ENCODE measurements at places on chromosomes 12 and 14.

DNA sequence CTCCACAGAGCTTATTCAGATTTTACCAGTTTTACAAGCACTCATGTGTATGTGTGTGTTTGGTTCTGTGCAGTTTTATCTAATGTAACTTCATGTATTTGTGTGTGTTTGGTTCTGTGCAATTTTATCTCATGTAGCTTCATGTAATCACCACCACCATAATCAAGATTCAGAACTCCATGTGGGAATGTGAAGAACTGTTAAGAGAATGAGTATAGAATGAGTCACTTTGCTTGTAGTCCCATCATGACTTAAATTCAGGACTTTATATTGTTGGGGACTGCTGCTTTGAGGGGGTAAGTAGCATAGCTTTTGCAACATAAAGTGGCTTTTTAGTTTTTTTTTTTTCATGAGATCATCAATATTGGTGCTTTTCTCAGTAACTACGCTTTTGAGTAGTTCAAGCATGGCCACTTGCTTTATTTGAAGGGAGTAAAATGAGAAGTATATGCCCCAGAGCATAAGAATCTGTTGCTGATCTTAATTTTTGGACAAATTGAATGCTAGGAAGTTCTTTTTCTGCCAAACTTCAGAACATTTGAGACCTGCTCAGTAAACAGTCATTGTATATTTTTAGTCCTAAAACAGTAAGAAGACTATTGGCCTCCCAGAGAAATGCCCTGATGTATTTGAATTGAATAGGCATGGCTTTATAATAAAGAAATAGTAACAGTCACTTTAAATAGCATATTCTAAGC is 28.8 kb downstream of the PROX2 start:
- no peak for DNase-seq

DNA sequence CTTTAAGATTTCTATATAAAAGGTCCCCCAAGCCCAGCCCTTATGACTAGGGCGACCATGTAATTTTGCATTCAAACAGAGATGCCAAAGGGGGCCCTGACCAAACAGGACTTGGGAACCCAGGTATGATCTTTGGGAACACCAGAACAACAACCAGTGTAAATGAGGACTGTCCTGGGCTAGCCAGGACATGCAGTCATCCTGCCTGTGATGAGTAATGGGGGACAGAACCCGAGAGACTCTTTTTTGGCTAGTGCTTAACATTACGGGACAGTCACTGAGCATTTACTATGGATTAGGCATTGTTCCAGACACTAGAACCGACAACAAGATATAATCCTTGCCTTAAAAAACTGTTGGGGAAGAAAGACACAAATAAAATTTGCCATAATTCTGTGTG is 337.3 kb downstream of the CACNA1C start:
- no peak for DNase-seq

DNA sequence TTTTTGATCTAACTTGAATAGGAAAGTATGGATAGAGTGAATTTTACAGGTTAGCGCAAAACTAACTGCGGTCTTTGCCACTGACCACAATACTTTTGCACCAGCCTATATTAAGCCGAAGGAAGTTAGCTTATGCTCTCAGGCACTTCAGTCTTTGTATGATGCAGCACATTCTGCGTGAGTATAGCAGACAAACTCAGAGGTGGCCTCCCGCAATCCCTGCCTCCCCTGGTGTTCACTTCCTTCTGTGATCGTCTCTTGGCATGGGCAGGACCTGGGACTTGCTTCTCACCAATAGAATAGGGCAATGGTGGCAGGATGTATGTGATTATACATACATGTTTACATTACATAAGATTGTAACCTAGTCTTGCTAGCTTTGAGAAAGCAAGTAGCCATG is 10.3 kb upstream of the SLC6A13 start:
- DNase-seq, result no peak

DNA sequence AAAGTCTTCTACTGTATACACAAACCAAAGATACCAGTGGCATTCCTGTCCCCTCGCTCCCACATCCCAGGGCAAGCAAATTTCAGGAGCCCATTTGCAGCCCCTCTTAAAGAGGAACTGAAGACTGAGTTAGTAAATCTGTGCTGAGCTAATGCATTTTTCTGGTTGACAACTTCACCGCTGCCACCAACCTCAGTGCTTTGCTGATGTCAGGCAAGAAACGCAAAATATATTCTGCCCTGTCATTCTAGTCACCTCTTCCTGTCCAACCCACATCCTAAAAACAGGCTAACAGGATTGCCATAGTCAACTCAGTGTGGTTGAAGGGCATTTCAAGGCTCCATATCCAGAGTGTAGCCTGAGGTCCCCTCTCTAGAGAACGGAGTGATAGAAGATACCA is 59.4 kb upstream of the FICD start:
- no peak for DNase-seq

GRCh38 chr12:63820427-63820826 is 24.1 kb upstream of the SRGAP1 start:
- DNase-seq, result no peak

- no peak for DNase-seq
These were observed 105.9 kb downstream of the RBM19 start for GRCh38 chr12:113860059-113860820.

GRCh38 chr12:1184402-1184801 is 193.4 kb downstream of the ERC1 start:
- no peak for DNase-seq

DNA sequence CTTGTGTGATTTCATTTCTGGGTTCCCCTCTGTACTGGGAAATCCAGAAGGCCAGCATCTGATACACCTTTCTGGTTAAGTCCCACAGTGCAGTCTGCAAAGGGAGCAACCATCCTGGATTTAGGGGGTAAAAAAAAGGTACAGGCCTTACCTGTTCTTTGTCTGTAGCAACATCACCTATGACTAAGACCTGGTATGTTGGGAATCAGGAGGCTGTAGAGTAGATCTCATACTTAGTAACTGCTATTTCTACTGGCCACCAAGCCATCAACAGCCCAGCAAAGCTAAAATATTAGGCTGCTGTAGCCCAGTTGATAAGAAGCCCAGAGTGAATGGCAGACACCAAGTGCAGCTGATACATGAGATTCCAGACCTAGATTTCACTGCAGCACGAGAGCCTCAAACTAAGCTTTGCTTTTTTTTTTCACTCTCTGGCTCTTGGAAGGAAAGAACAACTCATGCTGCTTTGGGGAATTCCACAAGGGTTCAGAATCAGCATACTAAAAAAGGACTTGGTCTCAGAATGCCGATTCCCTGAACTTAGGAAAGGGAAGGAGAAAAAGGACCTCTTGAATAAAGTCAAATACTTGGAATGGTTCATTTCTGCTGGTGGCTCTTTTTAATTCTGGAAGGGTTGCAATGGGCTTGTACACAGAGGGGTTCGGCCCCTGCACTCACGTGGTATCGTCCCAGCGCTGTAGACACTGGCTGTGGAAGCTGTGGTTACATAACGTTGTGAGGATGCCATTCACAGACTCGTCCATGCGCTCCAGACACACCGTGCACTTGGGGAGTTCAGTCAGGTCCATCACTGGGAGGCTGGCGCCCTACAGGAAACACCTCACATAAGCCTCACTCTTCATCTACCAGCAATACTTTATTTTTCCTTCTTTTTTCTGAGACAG is 20.5 kb downstream of the BRAP start:
- DNase-seq, result no peak

- DNase-seq, result peak; percentile 24
These were observed 187.2 kb upstream of the NEDD1 start for GRCh38 chr12:96719660-96720362.

- no peak for DNase-seq
These were observed 91.9 kb upstream of the MUCL1 start for GRCh38 chr12:54762390-54762789.

- DNase-seq, result no peak
These were observed 103.8 kb upstream of the C14orf180 start for GRCh38 chr14:104475802-104476201.

GRCh38 chr12:93780101-93780641 is 103.0 kb downstream of the CRADD start:
- DNase-seq, result no peak

GRCh38 chr14:85702997-85703396 is 173.1 kb downstream of the FLRT2 start:
- DNase-seq, result no peak

DNA sequence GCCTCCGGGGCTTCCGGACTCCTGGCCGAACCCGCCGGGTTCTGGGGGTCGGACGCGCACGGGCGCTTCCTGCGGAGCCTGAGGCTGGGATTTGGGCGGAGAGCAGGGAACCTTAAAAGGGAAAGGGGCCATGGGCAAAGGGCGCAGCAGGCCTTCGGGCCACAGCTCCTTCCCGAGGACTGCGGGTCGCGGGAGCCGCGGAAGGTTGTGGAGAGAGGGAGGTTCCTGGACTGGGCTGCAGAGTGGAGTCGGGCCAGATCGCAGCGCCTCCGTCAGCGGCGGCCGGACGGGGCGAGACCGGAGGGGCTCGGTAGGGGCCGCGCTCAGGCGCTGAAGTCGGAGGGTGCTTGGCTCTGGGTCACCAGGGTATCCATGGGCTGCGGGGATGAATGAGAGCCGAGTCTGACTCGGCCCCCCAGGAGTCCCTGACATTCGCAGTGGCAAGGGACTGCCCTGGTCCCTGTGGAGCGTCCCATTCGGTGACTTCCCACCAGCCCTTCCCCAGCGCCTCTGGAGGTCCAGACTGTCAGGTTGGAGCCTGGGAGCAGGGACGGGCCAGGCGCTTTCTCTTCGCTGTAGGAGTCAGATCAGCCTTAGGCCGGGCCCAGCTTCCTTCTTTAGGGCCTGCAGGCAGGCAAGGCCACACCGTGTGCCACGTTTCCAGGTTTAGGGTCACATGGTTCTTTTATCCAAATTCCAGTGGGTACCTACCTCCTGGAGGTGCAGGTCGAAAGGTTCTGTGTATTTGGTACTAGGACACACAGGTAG is 938 bp upstream of the SLC25A29 start:
- peak; percentile 33 for DNase-seq

DNA sequence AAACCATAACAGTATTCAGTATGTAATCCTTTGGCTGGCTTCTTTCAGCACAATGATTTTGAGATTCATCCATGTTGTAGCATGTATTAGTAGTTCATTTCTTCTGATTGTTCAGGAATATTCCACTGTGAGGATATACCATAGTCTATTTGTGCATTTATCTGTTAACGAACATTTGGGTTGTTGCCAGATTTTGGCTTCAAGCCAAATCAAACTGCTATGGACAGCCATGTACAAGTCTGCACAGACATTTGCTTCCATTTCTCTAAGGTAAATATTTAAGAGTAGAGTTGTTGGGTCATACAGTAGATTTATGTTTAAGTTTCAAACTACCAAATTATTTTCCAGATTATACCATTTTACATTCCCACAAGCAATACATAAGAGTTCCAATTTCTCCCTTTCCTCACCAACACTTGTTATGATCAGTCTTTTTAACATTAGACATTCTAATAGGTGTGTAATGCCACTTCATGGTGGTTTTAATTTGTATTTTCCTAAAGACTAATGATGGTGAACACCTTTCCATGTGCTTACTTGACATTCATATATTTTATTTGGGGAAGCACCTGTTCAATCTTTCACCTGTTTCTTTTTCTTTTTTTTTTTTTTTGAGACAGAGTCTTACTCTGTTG is 56.6 kb downstream of the ZFYVE21 start:
- DNase-seq, result no peak

- DNase-seq, result no peak
These were observed 67.4 kb downstream of the DDX51 start for GRCh38 chr12:132076711-132077110.

GRCh38 chr14:93906341-93907329 is 20.5 kb upstream of the FAM181A start:
- peak; percentile 38 for DNase-seq

DNA sequence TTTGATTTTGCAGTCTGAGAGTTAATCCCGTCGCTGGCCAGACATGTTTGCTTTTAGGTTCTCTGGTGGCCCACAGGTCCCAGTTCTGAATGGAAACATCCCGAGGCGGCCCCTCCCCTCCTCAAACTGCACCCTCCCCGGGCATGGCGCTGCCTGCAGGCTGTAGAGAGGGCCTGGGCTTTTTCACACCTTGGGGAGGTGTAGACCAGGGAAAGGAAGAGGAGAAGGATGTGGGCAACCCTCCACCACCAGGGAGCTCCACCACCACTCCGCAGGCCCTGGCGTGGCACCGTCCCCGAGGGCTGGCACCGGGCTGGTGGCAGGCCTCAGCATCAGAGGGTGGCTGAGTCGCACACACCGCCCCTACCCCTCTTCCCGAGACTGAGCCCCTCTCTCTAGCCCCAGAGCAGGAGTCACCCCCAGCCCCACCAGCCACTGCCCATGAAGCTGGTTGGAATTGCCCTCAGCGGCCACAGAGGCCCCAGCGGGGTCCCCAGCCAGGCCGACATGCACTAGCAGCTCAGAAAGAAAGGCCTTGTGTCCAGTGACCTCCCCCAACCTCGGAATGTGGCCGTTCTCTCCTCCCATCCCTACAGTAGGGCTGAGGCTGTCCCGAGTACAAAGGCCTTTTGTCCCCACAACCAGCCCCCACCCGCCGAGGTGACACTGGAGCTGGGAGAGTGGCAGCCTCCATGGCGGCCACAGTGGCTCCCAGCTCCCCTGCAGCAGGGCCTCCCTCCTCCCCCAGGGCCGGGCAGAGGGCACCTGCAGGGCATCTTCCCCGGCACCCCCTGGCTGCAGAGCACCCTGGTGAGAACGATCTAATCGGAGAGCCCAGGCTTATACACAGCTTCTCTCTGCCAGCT is 23.5 kb upstream of the INF2 start:
- DNase-seq, result no peak

DNA sequence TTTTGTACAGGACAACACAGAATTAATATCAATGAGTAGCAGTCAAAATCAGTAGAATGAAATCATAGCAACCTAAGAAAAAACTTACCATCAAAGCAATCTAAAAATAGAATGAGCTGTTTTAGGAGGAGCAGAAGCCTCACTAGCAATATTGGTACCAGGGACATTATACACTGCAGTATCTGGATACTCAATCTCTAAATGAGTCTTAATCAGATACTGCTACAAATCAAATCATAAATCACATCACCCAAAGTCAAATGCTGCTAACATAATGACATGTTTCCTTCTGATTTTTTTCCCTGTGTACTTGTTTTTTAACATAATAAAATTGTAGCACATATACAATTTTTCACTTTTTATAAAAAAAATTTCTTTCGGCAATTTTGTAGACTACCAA is 8.0 kb downstream of the RPS29 start:
- DNase-seq, result no peak

DNA sequence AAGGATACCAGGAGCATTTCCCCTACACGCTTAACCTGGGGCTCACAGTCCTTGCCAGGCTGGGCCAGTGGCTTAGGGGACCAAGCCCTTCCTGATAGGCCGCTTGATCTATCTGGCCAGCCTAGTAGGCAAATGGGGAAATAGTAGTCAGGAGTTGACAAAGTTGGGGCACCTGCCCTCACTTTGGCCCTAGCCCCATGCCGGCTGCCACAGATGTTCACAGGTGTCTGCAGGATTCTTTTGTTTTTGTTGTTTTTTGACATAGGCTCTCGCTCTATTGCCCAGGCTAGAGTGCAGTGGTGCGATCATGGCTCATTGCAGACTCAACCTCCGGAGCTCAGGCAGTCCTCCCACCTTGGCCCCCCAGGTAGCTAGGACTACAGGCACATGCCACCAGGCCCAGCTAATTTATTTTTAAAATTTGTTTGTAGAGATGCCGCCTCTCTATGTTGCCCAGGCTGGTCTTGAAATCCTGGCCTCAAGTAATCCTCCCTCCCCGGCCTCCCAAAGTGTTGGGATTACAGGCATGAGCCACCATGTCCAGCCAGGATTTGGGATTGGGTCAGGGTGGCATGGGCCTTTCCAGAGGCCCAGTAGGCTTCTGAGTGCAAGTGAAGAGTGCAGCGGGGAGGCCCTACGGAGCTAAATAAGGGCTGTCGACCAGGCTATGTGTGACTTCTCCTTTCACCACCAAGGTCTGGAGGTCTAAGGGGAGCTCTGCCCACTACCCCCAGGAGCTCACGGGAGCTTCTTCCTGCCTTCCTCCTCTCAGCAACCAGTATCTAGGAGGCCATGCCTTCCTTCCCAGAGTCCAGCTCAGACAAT is 15.5 kb upstream of the HDAC7 start:
- peak; percentile 54 for DNase-seq

Data from Kasumi-1 (cell line).